B cell (primary cell): ENCODE measurements at places on chromosomes 16 and 17. TPM values are rescaled to one million over a fixed set of nuclear protein-coding genes. Genes with fewer than 3 reads are reported as not detected.

The TMC5 gene
- not detected in 2 replicates for polyA plus RNA-seq

The CETP gene
- 0.18 and 0.48 TPM in 2 replicates for polyA plus RNA-seq

The TMC8 gene
- 352 and 445 TPM in 2 replicates for polyA plus RNA-seq

The RNF222 gene
- 2.6 and 3.0 TPM in 2 replicates for polyA plus RNA-seq

- peaks cover 14% of the 10 kb centered on the region for H3K36me3 ChIP-seq
- no peak overlapping the region for H3K27ac ChIP-seq
- no peaks in the 10 kb centered on the region for H3K27me3 ChIP-seq
- H3K4me1 ChIP-seq = peaks cover 44% of the 10 kb centered on the region
Measured at GRCh38 chr16:11091021-11091785, 146.8 kb downstream of the CLEC16A start.

GRCh38 chr17:39794249-39794970 lies 56.7 kb downstream of the GRB7 start:
- H3K4me1 ChIP-seq = peaks cover 86% of the 10 kb centered on the region
- peak overlapping the region; percentile 30 for H3K4me3 ChIP-seq
- DNase-seq = peak; percentile 89
- H3K36me3 ChIP-seq = peaks cover 48% of the 10 kb centered on the region

DNA sequence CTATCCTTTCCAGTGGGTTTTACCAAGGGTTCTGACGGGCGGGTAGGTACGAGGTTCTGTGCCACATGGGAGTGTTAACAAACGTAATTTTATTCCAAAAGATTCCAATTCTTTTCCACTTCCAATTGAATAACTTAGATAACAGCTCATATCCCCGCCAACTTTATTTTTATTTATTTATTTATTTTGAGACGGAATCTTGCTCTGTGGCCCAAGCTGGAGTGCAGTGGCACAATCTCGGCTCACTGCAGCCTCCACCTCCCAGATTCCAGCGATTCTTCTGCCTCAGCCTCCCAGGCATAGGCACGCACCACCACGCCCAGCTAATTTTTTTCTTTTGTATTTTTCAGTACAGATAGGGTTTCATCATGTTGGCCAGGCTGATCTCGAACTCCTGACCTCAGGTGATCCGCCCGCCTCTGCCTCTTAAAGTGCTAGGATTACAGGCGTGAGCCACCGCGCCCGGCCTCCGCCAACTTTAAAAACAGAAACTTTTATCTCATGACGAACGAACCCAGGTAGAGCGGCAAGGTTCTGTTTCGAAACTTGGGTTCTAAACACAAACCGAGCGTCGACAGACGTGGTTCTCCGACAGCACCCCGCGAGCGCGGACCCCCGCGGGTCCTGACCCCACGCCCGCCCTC lies 613 bp downstream of the ECI1 start:
- peak overlapping the region; percentile 72 for H3K27ac ChIP-seq
- H3K4me3 ChIP-seq = peak overlapping the region; percentile 68
- H3K36me3 ChIP-seq = peaks cover 26% of the 10 kb centered on the region
- peaks cover 12% of the 10 kb centered on the region for H3K4me1 ChIP-seq

DNA sequence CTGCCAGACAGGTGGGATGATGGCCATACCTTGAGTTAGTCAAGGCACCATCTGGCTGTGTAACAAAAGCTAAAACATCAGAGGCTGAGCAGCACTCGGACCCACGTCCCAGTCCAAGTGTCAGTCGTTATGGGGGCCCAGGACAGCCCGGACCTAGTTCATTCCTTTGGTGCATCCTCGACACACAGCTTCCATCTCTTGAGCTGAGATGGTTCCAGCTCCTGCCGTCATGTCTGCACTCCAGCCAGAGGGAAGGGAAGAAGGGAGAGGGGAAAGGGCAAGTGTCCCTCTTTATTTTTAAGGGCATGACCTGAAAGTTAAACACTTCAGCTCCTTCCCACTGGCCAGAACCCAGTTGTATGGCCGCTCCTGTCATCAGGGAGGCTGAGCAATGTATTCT lies 218.0 kb downstream of the SEC14L1 start:
- H3K36me3 ChIP-seq = no peaks in the 10 kb centered on the region
- H3K4me1 ChIP-seq = peaks cover 16% of the 10 kb centered on the region
- no peak for DNase-seq
- no peak overlapping the region for H3K27ac ChIP-seq

DNA sequence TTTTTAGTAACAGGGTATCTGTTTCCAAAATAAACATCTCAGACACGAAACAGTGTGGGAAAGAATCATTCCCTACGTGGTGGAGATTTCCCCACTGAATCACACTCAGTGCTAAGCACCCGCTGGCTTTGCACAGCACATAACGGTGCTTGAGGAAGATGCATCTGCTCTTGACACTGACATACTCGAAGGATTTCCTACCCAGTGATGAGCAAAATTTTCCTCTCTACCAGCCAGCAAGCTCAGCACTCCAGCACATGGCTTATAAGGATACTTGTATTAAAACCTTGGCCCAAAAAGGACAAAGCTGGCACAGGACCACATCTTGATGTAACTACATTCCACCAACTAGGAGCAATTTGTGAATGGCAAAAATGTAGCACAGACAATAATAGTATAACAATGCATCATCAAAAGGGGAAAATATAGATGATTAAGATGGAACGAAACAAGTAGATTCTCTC lies 59.0 kb downstream of the ANKFY1 start:
- H3K27me3 ChIP-seq = no peaks in the 10 kb centered on the region
- peaks cover 6% of the 10 kb centered on the region for H3K4me1 ChIP-seq
- H3K36me3 ChIP-seq = peaks cover 7% of the 10 kb centered on the region
- DNase-seq = no peak
- H3K27ac ChIP-seq = no peak overlapping the region

DNA sequence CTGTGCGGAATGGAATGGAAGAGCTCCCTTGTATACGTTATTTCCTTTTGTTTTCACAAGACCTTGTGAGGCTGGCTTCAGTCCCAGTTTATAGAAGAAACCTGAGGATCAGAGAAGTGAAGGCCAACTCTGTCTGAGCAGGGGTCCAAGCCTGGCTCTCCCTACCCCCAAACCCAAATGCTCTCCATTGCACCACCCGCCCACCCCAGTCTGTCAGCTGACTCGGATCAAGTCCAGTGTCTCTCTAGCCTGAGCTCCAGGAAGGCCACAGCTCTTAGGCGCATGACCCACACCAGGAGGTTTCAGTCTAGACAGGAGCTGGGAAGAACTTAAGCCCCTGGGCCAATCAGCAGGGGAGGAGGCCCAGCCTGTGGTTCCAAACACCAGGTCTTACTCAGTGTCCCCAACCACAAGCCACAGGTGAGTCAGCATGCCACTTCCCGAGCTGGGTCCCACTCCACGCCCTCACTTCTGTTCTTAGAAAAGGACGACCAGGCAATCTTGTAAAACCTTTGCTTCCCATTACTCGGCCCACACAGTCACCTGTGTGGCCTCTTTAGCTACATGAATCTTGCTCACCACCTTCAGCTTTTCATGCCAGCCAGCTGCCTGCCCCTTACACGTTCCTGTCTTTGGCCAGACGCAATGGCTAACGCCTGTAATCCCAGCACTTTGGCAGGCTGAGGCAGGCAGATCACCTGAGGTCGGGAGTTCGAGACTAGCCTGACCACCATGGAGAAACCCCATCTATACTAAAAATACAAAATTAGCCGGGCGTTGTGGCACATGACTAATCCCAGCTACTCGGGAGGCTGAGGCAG lies 27.8 kb downstream of the TK2 start:
- H3K4me3 ChIP-seq = no peak overlapping the region
- no peaks in the 10 kb centered on the region for H3K36me3 ChIP-seq
- no peaks in the 10 kb centered on the region for H3K27me3 ChIP-seq
- DNase-seq = peak; percentile 45

GRCh38 chr16:89049484-89050118 lies 44.1 kb upstream of the ACSF3 start:
- no peak overlapping the region for H3K4me3 ChIP-seq
- no peak overlapping the region for H3K27ac ChIP-seq
- DNase-seq = no peak
- H3K36me3 ChIP-seq = no peaks in the 10 kb centered on the region
